ENCODE measurements at places on chromosomes 3 and 15.

- DNase-seq: no peak
Measured at GRCh38 chr3:17805461-17805940, 63.1 kb upstream of the TBC1D5 start.

GRCh38 chr3:173340626-173341025 is 56.9 kb upstream of the NLGN1 start:
- DNase-seq: no peak

DNA sequence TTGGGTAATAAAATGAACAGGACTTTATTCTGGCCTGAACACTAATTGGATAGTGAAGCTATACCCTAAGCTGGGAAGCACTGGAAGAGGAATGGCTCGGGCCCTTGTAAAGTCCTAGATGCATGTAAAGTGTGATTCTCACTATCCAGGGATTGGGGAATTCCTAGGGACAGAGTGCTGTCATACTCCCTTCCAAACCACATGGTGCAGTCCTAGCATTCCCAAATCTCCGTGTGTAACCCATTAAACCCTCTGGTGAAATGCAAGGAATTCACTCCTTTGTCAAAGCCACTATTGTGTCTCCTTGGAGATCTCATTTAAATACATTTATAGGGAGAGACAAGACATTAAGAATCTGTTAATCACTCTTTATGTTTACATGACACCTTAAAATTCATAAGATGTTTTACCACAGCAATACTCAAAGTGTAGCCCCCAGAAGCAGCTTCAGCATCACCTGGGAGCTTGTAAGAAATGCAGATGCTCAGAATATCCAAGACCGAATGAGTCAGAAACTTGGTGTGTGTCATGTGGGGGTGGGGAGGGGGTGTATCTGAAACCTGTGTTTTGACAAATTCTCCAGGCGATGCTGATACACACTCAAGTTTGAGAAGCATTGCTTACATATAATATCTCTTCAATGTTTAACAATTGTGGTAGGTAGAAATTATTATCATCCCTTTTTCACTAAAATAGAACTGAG is 121.8 kb upstream of the NPHP3 start:
- no peak for DNase-seq

DNA sequence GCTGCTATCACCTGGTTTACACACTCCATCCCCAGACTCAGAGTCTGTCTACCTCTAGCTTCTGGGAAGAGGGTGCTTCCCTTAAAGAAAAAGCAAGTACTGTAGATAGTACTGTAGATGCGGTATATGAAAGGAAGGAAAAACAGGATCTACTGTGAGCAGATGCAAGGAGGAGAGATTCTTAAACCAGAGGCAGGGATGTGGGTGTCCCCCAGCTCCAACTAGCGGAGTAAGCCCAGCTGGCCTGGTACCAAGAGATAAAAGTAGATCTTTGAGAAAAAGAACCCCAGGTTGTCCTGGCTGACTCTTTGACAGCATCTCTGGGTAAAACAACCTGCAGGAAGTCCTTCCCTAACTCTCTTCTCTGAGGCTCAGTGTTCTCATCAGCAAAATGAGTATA is 523.7 kb upstream of the PROK2 start:
- DNase-seq: no peak

GRCh38 chr3:37094636-37095035 is 79.7 kb downstream of the LRRFIP2 start:
- no peak for DNase-seq

- DNase-seq: no peak
Measured at GRCh38 chr3:39205919-39206516, 13.6 kb upstream of the XIRP1 start.

- DNase-seq: no peak
Measured at GRCh38 chr3:17894434-17895060, 152.1 kb upstream of the TBC1D5 start.

Measured in tibial artery (tissue), 4 donors.